ENCODE measurements at places on chromosomes 7 and 10. TPM values are rescaled to one million over a fixed set of nuclear protein-coding genes. Genes with fewer than 3 reads are reported as not detected.

The SAMD9L gene
- total RNA-seq, result 18.5 TPM

The LRIT1 gene
- not detected for total RNA-seq

DNA sequence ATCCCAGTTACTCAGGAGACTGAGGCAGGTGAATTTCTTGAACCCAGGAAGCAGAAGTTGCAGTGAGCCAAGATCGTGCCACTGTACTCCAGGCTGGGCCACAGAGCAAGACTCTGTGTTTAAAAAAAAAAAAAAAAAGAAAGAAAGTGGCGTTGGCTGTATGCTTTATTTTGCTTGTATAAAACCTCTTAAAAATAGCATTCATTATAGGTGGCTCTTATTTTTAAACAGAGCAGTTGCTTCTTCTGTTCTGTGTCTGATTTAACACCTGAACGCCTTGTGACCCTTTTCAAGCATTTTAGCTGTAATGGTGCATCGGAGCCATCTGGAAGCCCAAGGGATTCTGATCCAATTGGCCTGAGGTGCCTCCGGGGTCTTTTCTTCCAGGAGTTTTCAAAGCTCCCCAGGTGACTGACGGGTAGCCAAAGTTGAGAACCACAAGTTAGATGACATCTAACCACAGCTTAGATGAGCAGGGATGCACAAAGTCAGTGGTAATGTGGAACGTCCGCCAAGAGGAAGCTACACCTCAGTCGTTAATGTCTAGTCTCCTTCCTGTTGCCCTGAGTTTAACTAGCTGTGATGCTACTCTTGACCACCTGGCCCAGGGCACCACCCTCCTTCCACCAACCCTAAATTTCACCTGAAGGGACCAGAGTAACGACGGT, 274.6 kb upstream of the KLF6 start:
- DNase-seq, result no peak

- DNase-seq, result peak; percentile 76
Measured at GRCh38 chr7:40297741-40298311, 163.0 kb downstream of the SUGCT start.

The HSPA12A gene
- 3.6 TPM for total RNA-seq

DNA sequence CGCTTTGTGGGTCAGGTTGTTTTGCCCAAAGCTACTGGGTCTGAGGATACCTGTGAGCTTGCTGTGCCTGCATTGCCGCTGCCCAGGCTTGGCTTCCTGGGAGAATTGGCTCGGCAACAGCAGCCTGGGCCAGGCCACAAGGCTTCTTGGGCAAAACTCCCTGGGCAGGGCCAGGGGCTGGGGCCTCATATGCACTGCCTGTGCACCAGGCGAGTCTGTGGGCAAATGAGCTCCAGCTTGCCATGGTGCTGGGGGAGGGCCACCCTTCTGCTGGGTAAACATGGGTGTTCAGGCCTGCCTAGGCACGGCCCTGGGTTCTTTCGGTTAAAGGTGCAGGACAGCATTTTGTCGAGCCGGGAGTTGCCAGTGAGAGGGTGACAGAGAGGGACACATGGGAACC, 19.4 kb downstream of the ZMIZ1 start:
- DNase-seq, result no peak

DNA sequence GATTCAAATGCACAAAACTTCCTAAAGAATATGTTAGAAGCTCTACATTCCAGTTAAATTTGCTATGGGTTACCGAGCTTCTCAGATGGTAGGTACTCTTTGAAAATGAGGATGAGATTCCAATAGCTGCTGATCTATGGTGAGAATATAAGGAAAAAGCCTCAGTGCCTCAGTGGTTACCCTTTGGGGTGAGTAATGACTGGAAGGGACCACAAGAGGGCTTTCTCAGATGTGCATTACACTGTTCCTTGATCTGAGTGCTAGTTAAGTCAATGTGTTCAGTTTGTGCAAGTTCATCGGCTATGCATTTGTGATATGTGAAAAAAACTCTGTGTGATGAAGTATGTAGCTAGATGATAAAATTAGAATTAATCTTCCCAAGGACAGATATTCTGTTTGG, 3.5 kb downstream of the NRCAM start:
- DNase-seq, result peak; percentile 54
